ENCODE measurements at places on chromosomes 7 and 10.

DNA sequence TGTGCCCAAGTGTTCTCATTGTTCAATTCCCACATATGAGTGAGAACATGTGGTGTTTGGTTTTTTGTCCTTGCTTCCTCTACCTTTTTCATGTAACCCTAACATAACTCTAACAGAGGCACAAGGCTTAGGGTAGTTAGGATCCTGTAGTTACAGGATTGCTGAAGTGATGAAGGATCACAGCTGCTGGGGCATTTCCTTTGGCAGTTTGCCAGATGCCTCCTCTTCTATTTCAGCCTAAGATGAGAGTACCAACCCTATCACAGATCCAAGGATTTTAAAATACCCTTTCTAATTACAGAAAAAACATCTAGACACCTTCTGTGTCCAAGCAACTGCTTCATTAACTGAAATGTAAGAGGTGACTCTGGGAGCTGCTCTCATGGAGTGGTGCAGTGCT is 141.7 kb upstream of the COL1A2 start:
- no peak for DNase-seq

GRCh38 chr10:79003183-79004100 is 65.3 kb upstream of the ZMIZ1 start:
- no peak for DNase-seq

DNA sequence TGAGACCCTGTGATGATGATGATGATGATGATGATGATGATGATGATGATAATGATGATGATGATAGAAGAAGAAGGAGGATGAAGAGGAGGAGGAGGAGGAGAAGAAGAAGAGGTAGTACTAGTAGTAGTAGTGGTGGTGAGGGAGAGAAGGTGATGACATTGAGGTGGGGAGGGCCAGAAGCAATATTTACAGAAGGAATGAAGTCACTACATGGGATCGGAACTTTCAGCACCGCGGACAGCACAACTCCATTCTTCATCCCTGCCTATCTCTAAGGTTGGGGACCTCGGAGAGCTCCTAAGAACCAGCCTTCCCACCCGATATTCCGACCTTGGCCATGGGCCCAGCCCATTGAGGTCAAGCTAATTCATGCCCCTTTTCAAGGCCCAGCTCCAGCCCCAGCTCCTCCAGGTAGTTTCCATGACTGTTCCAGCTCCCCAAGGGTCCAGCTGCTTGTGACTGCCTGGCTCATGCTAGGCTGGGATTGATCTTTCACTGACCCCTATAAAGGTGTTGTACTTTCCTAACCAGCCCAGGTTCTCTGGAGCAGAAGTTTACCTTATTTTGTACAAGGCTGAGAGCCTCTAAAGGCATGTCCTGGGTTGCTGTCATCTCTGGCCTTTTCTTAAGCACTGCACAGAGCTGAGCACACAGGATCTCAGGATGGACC is 10.3 kb downstream of the CRHR2 start:
- DNase-seq: no peak

GRCh38 chr7:54632696-54633095 is 90.5 kb downstream of the VSTM2A start:
- no peak for DNase-seq

GRCh38 chr7:85587785-85588184 is 400.9 kb upstream of the SEMA3D start:
- DNase-seq: no peak

GRCh38 chr10:43972976-43973647 is 324.4 kb upstream of the ZNF32 start:
- DNase-seq: no peak

DNA sequence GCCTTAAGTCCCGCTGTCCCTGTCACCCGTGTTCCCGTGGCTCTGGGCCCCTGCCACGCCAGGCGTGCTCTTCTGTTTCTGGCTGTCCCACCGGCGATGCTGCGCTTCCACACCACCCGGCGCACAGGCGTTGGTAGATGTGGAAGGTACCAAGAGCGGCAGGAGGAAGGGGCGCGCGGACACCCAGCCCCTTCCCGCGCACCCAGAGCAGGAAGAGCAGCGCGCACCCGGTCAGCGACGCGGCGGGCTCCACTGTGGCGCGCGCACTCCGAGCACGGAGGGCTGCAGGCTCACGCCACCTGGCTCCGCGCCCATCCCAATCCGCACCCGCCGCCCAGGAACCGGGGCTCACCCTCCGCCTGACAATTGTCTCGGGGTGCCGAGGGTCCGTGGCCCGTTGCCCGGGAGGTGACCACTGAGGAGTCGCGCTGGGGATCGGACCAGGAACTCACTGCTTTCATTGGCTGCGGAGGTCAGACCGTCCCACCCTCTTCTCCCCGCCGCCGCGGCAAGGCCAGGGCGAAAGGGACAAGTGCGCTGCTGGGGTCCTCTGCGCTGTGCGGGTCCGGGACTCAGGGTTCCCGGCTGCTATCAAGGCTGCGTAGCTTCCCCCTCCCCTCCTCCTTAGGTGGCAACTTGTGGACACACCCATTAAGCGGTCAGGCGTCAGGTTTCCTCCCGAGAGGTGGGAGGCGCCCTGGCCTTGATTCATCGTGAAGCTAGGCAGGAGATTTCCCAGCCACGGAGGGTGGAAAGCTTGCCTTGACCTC is 121.6 kb upstream of the ZNF92 start:
- no peak for DNase-seq

DNA sequence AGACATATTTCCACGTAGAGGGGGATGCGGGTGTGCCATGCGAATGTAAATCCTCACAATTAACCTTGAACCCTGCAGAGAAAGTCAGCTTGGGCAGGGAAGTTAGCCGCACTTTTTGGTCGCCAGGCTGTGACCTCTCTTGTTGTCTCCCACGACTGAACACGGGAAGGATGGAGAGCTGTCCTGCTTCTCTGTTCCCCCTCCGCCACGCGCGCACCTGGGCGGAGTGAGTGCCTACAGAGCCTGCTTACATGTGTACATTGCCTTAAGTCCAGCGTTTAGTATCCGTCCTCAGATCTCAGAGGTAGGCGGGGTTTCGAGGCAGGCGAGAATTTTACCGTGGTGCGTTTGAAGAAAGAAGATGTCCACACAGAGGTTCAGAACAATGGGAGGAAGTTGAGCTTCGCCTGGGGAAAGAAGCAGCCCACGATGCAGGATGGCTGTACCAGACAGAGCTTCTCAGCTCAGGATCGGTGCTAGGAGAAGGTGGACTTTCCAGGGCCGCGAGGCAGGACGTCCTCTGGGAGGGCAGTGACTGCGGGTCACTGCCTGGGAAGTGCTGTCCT is 482 bp upstream of the ERCC6 start:
- no peak for DNase-seq

- DNase-seq: no peak
These were observed 156.2 kb upstream of the FRMD4A start for GRCh38 chr10:14486777-14487487.

DNA sequence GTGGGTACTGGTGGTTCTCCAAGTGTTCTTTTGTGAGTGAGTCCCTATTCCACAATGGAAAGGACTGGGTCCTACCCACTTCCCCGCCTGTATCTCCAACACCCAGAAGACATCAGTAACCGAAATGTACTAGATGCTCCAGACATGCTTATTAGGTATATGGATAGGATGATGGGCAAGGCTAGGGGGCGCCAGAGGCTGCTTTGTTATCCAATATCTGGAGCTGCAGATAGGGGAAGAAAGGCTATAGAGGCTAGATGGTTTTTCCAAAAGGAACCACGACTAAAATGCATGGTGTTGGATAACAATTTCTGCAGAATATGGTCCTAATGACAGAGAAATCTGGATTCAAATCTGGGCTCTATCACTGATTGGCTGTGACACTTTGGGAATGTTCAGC is 56.2 kb upstream of the TM9SF3 start:
- DNase-seq: no peak

DNA sequence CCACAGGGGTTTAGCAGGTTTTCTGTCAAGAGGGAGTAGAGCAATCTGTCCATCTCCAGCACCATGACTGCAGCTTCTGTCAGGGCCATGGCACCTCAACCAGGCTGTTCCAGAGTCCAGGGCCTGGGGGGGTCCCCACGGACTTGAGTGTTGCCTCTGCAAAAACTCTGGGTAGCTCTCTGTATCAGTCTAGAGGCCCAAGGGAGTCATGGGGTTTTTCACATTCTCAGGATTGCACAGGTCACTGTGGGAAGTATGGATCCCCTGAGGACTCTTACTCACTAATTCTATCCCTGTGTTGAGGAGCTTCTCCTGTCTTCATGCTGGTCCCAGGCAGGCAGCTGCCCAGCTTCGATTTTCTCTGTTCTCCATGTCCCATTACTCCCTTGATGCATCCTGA is 60.5 kb downstream of the RNF133 start:
- DNase-seq: no peak

DNA sequence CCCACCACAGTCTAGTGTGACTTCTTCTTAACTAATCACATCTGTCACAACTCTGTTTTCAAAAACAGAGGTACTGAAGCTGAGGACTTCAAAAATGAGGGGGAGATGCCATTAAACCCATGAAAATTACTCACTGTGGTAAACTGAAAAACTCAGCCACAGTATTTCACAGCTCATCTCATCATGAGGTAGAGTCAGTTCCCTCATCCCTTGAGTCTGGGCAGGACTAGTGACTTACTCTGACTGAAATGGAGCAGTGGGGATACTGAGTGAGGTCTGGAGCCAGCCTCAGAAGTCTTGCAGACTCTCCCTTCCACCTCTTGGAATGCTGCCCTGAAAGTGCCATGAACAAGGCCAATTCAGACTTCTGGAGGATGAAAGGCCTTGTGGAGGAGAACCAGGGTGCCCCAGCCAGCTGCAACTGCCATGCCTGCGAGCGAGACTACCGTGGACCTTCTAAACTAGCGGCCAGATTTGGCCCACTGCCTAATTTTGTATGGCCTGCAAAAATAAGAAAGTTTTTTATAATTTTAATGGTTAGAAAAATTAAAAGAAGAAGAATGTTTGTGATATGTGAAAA is 24.7 kb upstream of the ANKRD1 start:
- DNase-seq: no peak

- DNase-seq: no peak
These were observed 97.4 kb downstream of the FGFR2 start for GRCh38 chr10:121500701-121501332.

DNA sequence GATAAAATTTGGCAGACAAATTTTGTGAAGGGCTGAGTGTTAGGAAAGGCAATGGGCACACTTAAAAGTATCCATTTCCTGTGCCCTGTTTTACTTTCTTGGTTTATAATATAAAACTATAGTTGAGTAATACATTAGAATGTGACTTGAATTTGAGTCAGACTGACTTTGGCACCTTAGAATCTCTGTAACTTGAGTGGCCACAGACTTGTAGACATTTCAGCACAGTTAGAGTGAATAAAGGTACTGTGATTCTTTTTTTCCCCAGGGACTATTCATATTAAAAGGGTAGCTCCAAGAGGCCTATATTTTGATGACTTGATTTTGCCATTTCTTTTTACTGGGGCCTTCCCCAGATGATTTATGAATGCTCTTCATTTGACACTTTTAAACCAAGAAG is 22.4 kb downstream of the GBF1 start:
- DNase-seq: no peak

GRCh38 chr7:25864511-25864910 is 287.5 kb upstream of the NFE2L3 start:
- DNase-seq: no peak

GRCh38 chr7:12504149-12504548 is 66.4 kb upstream of the SCIN start:
- DNase-seq: no peak

DNA sequence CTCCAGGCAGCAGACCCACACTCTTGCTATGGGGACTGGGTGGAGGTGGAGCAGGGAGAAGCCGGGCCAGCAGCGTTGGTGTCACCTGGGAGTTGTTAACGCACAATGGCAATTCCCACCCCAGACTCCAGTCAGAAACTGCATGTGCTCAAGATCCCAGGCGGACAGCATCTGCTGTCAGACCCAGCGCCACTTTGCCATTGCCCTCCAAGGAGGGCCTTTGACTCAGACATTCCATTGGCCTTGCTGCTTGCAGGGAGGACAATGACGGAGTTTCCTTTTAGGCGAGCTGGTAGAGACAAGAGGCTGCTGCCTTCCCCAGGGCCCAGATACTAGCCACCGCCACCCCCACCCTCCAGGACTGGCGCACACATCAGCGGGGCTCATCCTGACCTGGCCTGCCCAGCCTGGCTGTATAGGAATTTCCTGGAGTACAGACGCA is 34.5 kb downstream of the ZNF775 start:
- DNase-seq: no peak

- DNase-seq: peak; percentile 52
These were observed 33.9 kb downstream of the KAZALD1 start for GRCh38 chr10:101095550-101096213.

GRCh38 chr7:148447221-148447849 is 143.2 kb upstream of the C7orf33 start:
- DNase-seq: no peak

DNA sequence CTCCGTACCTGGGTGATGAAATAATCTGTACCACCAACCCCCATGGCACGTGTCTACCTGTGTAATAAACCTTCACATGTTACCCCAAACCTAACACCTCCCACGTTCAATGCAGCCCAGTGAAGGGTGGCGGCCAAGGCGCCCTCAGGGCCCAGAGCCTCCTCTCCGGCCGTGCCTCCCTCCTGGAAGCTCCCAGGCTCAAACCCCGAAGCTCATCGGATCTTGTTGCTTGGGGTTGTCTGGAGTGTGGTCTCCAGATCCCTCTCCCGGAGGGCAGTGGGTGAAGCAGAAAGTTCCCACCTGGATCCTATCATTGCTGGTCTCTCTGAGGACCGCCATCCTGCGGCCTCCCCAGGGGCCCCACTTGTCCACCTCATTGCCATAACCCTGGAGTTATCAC is 9.4 kb upstream of the KNDC1 start:
- DNase-seq: no peak

All from stimulated activated CD4-positive, alpha-beta T cell treated with anti-CD3 and anti-CD28 coated beads, Interleukin-1b, Interleukin-23, amount 100 ng/mL, for 24 hours (primary cell).